ENCODE measurements at places on chromosomes 1 and 21.
A peak's percentile ranks its signal among the peaks of the same experiment; 100 is the strongest.

GRCh38 chr1:62325081-62325480 lies 5.8 kb upstream of the KANK4 start:
- no peak for DNase-seq

- peak; percentile 53 for DNase-seq
Observed at GRCh38 chr1:37055631-37056030, 21.3 kb upstream of the GRIK3 start.

DNA sequence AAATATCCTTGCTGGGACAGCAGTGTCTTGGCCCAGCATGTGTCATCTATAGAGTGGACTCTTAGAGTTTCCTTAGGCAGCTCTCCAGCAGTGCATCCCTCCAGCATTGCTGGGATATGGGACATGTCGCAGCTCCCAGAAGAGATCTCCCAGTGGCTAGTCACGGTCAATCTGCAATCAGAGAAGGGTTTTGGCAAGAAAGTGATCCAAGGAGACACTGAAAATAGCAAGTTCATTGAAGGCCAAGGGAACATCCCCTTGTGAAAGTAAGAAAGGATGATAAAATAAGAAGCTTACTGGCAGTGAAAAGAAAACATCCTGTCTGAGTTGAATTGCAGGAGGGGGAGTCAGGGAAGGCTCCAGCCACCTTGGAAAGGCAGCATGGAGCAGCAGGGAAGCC lies 19.3 kb upstream of the NPL start:
- DNase-seq: no peak

DNA sequence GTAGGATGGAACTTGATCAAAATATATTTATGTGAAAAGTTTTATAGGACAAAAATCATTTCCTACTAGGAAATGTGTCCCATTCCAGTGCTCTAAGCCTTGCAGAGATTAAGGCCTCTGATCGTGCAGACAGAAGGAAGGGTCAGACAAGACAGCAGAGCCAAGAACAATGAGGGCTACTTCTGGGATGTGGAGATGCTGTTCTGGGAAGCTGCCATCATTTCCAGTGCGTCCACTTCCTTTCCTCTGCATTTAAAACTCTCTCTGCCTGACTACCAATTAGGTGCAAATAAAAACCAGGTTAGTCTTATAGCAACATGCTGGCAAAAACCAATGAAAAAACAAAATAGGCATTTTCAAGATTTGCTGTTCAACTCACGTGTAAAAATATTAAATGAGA lies 36.1 kb downstream of the BEND5 start:
- no peak for DNase-seq

- peak; percentile 89 for DNase-seq
Observed at GRCh38 chr1:223337174-223337869, 26.7 kb downstream of the SUSD4 start.

GRCh38 chr1:117632269-117633067 lies 26.6 kb downstream of the TENT5C start:
- DNase-seq: peak; percentile 27

GRCh38 chr1:162144853-162145252 lies 75.4 kb downstream of the NOS1AP start:
- no peak for DNase-seq

- DNase-seq: peak; percentile 8
Observed at GRCh38 chr1:17097787-17098186, 21.5 kb downstream of the PADI2 start.
